ENCODE measurements at places on chromosomes 5 and 9.

GRCh38 chr9:89498852-89499480, 1.1 kb upstream of the SEMA4D start:
- no peak for DNase-seq

- DNase-seq = no peak
Observed at GRCh38 chr5:150584556-150585335, 55.7 kb upstream of the SYNPO start.

- DNase-seq = no peak
Observed at GRCh38 chr9:83477120-83477519, 61.1 kb downstream of the FRMD3 start.

GRCh38 chr5:73861313-73861988, 235.5 kb downstream of the ARHGEF28 start:
- no peak for DNase-seq

GRCh38 chr9:4299005-4299795, 668 bp downstream of the GLIS3 start:
- DNase-seq = no peak

Measured in NCI-H2029 (cell line).